ENCODE measurements at places on chromosomes 3 and 15. TPM values are rescaled to one million over a fixed set of nuclear protein-coding genes. Genes with fewer than 3 reads are reported as not detected.

DNA sequence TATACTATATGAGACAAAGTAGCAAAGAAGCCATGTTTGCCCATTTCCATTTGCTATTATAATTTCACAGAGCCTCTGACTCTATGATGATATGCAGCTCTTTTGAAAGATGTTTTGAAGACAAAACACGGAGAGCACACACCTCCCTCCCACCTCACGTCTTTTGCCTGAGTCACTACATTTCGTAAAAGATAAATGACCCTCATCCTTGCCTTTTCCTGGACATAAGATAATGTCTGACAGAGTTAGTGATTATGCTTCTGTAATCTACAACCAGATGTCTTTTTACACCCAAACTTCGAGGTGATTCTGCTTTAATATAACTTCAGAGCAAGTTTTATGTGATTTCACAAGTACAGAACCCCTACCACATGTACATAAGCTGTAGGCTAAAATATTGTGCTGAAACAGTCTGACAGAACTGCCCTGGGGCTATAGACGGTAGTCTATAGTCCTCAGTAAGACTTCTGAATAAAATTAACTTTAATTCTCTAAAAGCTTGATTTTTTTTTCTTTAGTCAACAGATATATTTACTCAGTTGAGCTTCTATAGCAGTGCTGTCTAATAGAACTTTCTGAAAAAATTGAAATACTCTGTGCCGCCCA, 99.9 kb downstream of the CD200R1L start:
- DNase-seq: no peak

DNA sequence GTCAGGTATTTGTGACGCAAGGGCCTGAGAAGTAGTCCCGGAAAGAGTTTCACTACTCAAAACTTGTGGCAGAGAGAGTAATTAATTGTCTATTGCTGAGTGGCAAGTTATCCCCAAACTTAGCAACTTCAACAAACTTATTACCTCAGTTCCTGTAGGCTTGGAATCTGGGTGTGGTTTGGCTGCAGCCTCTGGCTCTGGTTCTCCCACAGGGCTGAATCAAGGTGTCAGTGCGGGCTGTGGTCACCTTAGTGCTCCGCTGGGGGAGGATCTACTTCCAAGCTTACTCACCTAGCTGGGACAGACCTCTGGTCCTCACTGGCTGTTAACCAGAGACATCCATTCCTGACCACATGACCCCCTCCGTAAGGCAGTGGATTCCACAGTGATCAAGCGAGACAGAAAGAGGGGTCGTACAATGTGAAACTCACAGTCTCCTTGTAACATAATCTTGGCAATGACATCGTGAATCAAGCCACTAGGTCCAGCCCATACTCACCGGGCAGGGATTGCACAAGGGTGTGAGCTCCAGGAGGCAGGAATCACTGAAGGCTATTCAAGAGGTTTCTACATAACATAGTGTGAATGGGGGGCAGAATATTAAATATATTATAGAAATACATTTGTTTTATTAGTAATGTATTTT, 138.3 kb downstream of the RYR3 start:
- no peak for DNase-seq

DNA sequence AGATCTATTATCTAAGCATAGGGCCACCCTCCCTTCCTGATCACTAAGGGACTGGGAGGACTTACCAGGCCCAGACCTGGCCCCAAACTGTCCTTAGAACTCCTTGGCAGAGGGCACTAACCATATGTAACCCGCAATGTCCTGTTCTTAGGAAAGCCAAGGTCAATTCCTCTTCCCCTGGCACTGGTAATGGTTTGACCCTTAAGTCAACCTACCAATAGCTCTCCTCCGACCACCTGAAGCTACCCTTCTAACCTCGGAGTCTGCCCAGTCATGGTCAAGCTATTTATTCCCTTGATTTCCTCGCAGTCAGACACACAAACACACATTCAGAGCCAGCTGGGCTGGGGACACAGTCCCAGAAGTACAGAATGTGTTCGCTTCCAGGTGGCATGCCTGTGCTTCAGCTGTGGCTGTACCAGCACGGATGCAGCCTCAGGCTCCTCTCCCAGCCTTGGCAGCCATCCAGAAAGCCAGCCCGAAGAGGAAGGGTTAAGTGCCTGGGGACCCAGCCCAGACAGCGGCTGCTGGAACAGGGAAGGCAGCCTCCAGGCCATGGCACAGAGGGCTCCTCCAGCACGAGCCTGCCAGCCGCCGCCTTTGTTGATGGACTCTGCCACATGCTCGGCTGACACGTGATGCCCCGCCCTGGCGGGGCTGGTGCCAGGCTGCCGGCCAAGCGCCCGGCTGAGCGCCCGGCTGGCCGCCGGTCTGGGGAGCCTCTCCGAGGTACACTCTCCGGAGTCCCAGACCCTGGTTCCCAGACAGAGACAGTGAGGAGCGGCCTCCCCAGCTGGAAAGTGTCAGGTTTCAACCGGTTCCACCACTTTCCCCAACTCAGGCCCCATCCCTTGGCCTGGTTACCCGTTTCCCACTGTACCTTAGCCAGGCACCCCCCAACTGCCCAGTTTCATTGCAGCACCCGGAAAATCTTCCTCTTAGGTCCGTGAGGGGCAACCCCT, 5.5 kb downstream of the BMF start:
- DNase-seq: no peak

DNA sequence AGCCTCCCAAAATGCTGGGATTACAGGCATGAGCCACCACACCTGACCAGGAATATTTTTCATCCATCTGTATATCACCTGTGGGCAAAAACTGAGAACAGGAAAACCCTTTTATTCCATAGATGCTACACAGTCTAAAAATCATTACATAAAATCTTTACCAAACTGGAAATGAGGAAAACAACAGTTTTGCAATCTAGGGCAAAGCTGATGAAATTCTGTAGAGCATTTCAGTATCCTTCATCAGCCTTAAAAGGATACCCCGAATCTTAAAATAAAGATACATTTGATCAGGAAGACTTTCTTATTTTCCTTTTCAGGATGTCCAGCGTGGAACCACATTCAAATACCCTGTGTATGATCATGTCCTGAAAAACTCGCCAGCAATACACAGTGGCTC, 7.1 kb downstream of the SIAH2 start:
- no peak for DNase-seq

DNA sequence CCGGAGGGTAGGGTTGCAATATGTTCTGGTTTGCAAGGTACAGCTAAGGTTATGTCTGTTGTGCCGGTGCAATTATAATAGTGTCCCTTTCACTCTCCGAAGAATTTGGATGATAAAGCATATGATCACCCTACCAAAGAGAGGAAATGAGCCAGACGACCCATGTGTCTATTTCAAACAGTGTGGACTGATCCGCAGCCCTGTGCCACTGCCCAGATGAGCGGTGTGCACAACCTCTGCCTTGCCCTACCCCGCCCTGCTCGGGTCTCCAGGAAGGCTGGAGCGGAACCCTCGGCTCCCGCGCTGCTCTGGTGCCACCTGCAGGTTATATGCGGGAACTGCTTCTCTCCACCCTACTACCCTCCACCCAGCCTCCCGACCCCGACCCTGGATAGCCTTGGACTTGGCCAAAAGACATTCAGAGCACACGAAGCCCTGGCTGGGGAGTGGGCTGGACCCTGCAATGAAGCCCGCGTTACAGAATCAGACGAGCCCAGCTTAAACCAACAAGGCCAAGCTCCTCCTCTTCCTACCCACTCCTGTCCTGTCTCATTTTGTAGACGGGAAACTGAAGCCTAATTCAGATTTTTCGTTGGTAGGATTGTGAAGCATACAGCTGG, 68.4 kb upstream of the CHRNB4 start:
- peak; percentile 67 for DNase-seq

DNA sequence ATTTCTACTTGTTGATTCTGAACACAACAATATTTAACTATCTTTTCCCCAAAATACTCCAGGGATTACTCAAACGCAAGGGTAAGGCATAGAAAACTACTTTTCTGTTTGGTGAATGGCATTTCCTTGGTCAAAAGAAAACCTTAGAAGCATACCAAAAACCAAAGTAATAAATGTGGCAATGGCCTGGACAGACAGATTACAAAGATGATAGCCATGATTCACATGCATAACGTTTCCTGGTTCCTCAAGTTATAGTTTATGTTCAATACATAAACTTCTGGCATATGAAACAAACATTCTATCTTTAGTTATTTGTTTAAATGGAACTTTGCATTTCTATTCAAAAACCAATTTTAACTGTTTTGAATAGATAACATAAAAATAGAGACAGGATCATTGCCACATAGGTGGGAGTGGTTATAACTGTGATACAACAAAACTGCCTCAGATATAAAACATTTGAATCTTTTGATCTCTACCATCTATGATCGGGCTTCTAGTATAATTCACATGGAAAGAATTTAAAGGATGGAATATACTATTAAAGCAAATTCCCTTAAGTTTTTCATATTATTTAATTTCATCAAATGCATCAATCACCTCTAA, 32.1 kb downstream of the FOXP1 start:
- DNase-seq: no peak

DNA sequence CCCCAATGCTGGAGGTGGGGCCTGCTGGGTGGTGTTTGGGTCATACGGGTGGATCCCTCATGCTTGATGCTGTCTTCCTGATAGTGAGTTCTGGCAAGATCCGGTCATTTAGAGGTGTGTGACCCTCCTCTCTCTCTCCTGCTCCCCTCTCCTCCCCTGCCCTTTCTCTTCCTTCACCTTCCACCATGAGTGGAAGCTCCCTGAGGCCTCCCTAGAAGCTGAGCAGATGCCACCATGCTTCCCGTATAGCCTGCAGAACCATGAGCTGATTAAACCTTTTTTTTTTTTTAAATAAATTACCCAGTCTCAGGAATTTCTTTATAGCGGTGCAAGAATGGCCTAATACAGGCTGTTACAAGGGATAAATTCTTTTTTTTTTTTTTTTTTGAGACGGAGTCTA, 36.3 kb upstream of the IQSEC1 start:
- no peak for DNase-seq

- DNase-seq: no peak
These were observed 2.4 kb downstream of the HTD2 start for GRCh38 chr3:58308728-58309127.

DNA sequence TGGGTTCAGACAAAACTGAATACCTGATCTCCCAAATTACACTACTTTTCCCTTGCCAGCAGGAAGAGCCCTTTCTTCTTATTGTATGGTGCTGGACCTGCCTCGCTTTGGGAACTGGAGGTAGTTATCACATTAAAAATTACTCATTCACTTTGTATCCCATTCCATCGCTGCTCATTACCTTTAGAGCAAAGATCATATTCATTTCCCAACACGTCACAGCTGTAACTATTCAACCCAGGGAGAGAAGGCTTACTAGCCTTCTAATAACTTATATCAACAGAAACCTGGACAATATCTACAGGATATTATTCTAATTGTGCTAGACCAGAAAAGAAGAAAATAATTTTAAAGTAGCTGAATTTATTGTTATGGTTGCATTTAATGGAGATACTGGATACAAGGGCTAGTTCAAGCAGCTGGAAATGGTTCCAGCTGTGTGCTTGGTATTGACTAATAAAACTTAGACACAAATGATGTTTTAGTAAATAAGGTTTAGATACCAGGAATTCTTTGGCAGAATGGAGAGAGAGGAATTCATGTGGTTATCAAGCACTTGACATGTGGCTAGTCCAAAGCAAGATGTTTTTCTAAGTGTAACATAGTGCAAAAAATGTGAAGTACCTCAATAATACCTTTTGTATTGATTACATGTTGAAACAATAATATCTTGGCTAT, 656.3 kb downstream of the ROBO1 start:
- DNase-seq: no peak

DNA sequence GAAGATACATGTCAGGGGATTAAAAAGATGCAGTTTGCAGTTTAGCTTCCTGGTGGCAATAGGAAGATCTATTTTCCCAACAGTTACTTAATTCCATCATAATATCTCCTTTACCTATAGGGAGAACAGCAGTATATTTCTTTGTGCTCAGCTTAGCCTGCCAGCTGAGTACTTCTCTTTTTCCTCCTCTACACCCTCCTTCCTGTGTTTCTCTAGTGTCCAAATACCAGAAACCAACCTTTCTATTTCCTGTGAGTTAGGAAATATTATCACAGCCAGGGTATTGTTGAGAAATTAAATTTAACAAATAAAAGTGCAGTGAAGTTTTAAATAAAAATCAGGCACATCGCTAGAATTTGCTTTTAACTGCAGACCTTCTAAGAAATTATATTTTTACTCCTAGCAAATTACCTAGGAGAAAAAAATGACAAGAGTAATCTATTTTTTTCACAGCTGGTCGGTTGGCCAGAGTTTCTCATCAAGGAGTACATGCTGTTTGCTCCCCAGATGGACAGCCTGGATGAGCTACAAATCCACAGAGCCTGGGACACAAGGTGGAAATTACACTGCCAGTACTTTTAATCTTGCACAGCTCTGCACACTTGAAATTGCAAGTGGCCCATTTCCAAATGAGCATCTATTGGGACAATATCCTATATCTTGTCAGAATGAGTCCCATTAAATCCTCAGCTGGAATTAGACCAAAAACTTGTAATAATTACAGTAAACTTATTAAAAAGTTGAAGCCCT, 185.2 kb upstream of the CFAP20DC start:
- DNase-seq: no peak

DNA sequence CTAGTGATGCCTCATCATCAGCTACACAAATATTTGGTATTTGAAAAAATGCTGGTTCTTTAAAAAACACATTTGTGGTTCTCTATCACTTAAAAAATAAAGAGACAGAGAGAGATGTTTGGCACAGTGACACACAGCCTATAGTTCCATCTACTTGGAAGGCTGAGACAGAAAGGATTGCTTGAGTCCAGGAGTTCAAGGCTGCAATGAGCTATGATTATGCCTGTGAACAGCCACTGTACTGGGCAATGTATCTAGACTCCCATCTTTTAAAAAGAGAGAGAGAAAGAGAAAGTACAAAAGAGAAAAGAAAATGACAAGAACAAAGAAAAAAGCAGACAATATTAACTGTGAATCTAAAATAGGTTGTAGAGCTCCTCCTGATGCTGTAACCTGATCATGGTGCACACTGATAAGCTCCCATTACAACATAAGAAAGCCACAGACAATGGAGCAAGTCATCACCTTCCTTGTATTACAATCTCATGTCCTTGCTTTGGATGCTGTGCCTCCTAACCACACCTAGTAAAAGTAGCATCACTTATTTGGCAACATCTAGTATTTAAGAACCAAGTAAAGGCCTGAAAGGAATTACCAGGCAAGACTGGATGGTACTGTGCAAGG, 31.7 kb upstream of the MAP4 start:
- DNase-seq: no peak

- DNase-seq: no peak
These were observed 3.3 kb downstream of the NPTN start for GRCh38 chr15:73629798-73630429.

- DNase-seq: peak; percentile 62
These were observed 23.5 kb upstream of the CLN6 start for GRCh38 chr15:68252925-68253534.

- DNase-seq: no peak
These were observed 14.3 kb downstream of the AKAP13 start for GRCh38 chr15:85394554-85395333.

The SETD2 gene
- 39.5 TPM for total RNA-seq

The C2CD4A gene
- total RNA-seq: not detected

The STARD9 gene
- 6.0 TPM for total RNA-seq

The EIF4E3 gene
- total RNA-seq: 2.4 TPM

The ZMYND10 gene
- total RNA-seq: 1.1 TPM

The CHAC1 gene
- 29.6 TPM for total RNA-seq

All from K562 (cell line).